NCI-H446 (cell line): ENCODE measurements at places on chromosomes 2 and 18.

GRCh38 chr2:200735061-200735460 lies 76.6 kb upstream of the BZW1 start:
- DNase-seq, result no peak

GRCh38 chr2:104945866-104946265 lies 92.0 kb downstream of the POU3F3 start:
- DNase-seq, result no peak

DNA sequence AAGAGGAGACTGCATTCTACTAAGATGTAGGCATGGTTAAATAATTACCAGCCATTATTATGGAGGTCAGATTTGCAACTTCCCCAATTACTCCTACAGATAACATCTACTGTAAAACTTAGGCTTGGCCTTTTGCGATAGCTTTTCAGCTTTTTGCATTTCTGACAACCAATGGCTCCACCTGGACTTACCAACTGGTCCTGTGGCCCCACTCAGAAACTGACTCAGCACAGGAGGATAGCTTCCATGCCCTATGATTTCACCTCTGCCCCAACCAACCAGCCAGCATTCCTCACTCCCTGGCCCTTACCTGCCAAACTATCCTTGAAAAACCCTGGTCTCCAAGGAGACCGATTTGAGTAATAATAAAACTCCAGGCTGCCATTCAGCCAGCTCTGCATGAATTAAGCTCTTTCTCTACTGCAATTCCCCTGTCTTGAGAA lies 28.2 kb downstream of the TUBB6 start:
- no peak for DNase-seq

DNA sequence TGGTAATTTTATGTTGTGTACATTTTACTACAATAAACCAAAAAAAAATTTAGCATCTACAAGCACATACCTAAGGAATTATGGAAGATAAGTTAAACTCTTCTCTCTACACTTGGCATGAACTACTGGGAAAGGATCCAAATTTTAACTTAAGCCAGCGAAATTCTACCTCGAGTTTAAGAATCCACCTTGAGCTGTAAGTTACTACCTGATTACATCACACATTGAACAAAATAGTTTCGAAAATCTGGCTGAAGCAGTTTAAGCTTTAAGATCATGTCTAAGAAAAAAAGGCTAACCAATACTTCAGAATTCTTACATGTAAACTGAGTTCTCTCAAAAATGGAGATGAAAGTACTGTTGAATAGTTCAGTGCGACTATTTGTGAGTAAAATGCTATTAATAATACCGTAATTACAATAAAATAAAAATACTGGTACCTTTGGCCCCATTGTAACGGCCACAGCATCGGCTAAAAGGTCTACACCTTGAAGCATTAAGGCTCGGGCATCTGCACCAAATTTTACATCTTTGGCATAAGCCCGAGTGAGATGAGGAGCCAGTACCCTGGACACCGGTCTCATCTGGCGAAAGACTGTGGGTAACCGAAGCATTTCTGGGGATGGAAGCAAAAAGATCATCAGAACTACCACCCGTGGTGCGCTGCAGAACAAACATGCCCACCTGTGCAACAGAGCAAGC lies 1.3 kb downstream of the HSPD1 start:
- no peak for DNase-seq

- DNase-seq, result no peak
Observed at GRCh38 chr2:159230145-159230877, 56.2 kb downstream of the WDSUB1 start.

GRCh38 chr18:54824761-54825160 lies 3.5 kb upstream of the RAB27B start:
- DNase-seq, result no peak

- no peak for DNase-seq
Observed at GRCh38 chr2:64742678-64743077, 89.0 kb upstream of the SERTAD2 start.

- no peak for DNase-seq
Observed at GRCh38 chr2:175057078-175057685, 52.0 kb upstream of the CHN1 start.

DNA sequence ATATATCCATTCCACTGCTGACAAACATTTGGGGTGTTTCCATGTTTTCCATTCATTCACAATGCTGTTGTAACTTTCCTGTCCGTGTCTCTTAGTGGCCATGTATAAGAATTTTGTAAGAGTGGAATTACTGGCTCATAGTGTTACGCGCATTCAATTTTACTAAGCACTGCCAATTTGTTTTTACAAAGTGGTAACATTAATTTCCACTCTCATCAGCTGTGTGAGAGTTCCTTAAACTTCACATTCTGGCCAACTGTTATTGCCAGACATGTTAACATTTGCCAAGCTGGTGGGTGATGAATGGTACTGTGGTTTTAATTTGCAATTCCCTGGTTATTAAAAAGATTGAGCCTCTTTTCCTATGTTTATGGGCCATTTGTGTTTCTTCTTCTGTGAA lies 134.2 kb downstream of the DTNB start:
- DNase-seq, result no peak

DNA sequence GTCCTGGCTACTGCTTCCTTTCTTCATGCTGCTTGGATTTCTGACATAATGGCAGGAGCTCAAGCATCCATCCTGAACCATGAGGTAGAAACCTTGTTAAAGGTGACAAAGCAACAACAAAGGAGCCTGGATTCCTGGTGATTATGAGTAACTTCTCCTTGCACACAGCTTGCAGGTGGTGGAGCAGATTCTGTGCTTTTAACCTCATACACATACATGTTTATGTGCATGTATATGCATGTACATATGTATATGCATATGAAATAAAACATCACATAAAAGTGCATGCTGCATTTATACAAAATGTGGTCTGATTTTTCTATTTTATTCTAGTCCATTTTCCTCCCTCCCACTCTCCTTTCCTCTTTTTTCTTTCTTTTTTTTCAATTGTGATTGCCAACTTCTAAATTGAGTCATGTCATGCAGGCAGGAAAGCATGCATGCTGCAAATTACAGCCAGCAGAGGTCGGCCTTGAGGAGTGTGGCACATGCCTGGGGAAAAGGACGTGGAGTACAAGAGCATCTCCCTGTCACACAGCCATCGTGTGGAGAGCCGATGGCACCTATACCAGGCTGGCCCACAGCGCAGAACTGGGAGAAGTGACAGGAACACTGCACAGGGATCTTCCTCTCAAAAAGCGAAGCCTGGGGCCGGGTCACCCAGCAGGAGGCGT lies 17.9 kb downstream of the LCT start:
- no peak for DNase-seq

- DNase-seq, result no peak
Observed at GRCh38 chr2:129337076-129337475, 642.4 kb upstream of the RAB6C start.

- DNase-seq, result no peak
Observed at GRCh38 chr18:13443552-13443951, 225.0 kb downstream of the LDLRAD4 start.

DNA sequence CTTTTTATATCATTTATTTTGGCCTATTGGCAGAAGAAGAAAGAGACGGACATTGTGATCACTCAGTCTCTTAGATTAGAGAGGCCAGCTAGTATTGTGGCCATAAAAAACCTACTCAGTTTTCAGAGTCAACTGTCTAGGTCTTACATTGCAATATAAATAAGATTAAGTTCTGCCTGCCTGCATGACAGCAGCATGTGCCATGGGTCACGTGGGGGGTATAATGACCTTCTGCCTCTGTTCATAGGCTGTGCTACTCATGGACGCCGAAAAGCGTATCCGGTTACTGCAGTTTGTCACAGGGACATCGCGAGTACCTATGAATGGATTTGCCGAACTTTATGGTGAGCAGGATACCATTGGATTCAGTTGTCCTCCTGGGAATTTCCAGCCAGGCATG lies 238.5 kb downstream of the ALPK2 start:
- DNase-seq, result no peak

- no peak for DNase-seq
Observed at GRCh38 chr18:159933-160332, 1.6 kb downstream of the USP14 start.

DNA sequence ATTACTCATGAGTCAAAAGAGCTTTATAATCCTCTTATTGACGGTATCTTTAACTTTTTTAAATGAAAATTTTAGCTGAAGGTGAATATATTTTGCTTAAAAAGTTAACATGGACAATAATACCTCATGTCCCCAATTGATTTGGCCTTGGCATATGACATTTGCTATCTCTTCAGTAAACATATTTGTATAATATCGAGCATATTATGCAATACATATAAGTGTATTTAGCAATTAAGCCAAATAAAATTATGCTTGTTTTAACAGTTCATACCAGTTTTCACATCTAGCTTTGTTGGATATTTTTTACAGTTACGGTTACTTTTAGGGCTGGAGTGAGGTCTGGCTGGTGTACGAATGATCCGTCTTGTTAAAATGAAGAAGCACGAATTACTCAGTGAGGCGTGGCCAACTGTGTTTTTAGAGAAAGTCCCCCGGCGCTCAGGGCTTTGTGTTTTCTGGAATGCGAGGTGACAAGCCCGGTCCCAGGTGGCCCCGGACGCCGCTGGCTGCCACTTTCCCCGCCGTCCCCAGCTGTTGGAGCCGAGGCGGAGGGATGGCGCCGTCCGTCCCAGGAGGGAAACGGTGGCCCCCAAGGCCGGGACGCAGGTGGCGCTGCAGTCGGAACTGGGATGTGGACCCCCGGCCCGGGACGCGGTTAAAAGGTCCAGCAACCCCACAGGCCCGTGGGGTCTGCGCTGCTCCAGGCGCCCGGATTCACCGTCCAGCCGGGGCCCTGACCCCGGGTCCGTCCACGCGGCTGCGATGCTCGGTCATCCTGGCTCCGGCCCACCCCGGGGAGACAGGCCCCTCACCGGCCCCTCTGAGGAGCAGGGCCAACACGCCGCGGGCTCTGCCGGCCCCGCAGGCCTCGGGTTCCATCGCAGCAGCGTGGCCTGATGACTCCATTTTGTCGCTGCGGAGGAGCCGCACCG lies 41.3 kb downstream of the TMEM18 start:
- DNase-seq, result no peak

- no peak for DNase-seq
Observed at GRCh38 chr18:75226286-75226955, 15.8 kb downstream of the TSHZ1 start.

GRCh38 chr2:12391116-12391515 lies 325.6 kb upstream of the TRIB2 start:
- no peak for DNase-seq

GRCh38 chr2:128642821-128643220 lies 324.2 kb upstream of the HS6ST1 start:
- no peak for DNase-seq

DNA sequence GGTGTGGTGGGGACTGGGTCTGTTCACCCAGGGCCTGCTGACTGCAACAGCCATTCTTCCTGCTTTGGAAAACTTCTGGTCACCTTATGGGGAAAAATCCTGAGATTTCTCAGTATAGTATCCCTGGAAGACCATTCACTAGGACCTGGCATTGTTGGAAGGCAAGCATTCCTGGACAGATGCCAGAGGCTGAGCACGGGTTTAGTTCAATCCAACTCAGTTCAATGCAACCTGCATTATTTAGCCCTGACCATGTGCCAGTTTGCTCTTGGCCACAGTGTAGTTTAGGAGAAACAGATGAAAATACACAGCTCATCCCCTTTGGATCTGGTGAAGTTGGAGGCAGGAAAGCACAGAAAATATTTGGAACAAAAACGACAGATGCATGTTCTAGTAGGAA lies 95.9 kb downstream of the LPIN1 start:
- no peak for DNase-seq

GRCh38 chr18:22066083-22066485 lies 103.3 kb upstream of the GATA6 start:
- no peak for DNase-seq

GRCh38 chr2:172373766-172374165 lies 53.6 kb upstream of the ITGA6 start:
- no peak for DNase-seq
